HCT116 (cell line): ENCODE measurements at places on chromosomes 5 and 9. TPM values are rescaled to one million over a fixed set of nuclear protein-coding genes. Genes with fewer than 3 reads are reported as not detected.

The IGFBPL1 gene
- total RNA-seq, result not detected

The ADAMTS2 gene
- total RNA-seq, result 3.9 TPM

The ADGRD2 gene
- not detected for total RNA-seq

The FRMD3 gene
- total RNA-seq, result 0.89 TPM

The SKP2 gene
- total RNA-seq, result 44.3 TPM

The PIP5KL1 gene
- 37.6 TPM for total RNA-seq

The IFNA13 gene
- not detected for total RNA-seq

The RLN2 gene
- total RNA-seq, result not detected
